ENCODE measurements at places on chromosomes 13 and 19.

DNA sequence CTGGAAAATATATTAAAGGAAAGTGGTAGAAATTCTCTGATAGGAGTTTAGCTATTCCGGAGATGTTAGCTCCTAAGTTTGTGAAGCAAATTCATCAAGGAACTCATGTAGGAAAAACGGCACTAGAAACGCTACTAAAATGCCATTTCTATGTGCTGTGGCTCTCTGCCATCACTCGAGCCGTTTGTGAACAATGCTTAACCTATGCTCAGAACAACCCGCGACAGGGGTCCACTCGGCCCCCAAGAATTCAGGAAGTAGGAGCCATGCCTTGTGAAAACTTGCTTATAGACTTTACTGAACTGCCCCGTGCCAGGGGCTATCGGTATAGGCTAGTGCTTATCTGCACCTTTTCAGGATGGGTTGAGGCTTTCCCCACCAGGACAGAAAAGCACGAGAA, 14.2 kb upstream of the SLC15A1 start:
- no peak for DNase-seq

GRCh38 chr13:32267836-32268439, 47.2 kb downstream of the ZAR1L start:
- DNase-seq, result peak; percentile 28

GRCh38 chr13:30332456-30333143, 25.2 kb upstream of the KATNAL1 start:
- DNase-seq, result no peak

GRCh38 chr13:25276748-25277147, 10.5 kb downstream of the MTMR6 start:
- DNase-seq, result peak; percentile 13

DNA sequence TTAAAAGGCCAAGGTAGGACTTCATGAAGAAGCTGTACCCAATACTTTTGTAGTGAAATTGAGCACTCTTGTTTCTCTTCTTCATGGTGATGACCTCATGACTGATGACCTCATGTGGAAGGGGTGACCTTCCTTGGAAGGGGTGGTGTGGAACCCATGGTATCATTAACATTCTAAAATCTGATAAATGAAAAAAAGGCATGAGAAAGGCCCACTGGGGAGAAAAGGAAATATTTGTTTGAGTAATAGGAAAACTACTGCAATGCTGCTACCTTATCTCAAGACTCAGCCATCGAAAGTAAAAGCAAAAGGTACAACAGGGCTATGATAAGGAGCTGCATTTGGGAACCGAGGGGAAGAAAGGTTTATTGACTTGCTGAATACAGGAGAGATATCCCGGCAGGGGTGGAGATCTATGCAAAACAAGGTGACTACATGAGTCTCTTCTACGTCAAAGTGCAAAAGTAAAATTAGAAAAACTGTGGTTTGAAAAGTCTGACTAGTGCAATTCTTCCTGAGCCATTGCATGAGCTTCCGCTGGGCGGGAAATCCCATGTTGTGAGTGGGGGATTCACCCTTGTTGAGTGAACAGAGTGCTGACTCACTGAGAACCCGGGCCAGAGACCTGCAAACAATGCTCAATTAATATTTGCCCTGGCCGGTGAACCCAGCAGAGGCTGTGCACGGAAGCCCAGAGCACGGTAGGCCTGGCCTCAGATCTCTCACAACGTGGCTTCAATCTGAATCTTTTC, 138.9 kb upstream of the RFC3 start:
- DNase-seq, result peak; percentile 84

DNA sequence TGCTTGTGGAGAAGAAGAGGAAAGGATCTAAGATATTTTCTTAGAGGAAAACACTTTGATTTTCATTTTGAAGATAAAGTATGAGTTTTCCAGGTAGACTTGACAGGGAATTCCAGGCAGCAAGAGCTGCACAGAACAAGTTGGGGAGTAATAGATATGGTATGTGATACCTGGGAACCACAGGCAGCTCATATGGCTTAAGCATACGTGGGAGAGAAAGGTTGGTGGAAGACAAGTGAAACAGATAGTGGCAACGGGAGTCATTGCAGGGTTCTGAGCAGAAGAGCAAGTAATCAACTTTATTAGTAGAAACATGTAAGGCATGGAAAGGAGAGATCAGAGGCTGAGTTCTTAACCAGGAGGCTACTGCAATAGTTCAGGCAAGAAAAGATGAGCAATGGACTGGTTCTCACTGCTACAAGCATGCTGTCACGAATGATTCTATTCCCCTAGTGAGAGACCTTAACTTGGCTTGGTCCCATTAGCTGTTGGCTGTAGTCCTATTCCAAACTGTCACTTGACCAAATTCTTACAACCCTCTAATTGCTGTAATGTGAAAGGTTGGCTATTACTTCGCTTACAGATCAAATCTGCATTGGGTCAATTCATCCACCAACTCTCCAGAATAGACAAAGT, 217.9 kb downstream of the VWA8 start:
- no peak for DNase-seq

GRCh38 chr19:40800997-40801377, 2.0 kb downstream of the EGLN2 start:
- no peak for DNase-seq

- peak; percentile 33 for DNase-seq
Measured at GRCh38 chr13:49112782-49113525, 107.2 kb upstream of the MLNR start.

DNA sequence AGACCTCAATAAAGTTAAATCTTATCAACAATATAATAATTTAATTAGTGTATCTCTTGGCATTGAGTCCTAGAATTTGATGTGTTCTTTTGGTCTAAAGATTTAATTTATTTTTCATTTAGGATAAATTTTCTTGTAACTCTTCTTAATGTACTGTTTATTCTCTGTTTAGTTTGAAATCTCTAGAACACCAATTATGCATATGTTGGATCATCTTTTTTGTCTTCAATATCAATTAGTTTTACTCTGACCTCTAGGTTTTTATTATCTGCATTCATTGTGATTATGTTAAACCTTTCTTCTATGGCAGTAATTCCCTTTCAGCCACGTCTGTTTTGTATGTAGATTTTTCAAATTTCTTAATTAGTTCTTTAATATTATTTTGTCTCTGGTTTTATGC, 93.8 kb upstream of the ARHGEF7 start:
- DNase-seq, result no peak

DNA sequence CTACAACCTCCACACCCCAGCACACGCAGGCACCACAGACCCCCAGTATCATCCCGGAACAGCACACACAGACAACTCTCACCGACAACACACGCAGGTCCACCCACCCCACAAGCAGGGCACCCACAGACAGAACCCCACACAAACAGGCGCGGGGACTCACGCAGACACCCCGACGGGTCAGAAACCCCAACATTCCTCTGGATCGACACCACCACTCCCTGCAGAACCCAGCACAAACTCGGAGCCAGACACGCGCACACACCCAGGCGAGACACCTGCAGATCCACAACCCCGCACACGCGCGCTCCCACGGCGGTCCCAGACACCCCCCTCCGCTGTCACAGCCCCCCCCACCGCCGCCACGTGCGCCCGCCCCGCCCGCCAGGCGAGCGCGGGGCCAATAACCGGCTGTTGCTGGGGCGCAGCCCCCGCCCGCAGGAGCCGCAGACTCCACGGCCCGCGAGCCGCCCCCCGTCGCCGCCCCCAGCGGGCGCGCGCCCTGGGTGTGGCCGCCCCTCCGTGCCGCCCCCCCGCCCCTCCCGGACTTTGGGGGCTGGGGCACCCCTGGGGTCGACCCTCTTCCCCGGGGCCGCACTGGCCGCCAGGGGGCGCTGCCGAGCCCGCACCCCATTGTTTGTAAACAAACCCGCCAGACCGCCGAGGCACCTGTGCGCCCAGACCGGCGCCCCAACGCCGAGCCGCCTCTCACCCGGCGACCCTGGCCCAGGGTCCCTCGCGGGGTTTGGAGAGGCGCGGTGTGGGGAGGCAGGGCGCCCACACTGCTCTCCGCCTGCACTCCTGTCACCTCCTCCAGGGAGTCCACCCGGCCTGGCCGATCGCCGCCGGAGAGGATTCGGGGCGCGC, 712 bp downstream of the BBC3 start:
- peak; percentile 36 for DNase-seq

DNA sequence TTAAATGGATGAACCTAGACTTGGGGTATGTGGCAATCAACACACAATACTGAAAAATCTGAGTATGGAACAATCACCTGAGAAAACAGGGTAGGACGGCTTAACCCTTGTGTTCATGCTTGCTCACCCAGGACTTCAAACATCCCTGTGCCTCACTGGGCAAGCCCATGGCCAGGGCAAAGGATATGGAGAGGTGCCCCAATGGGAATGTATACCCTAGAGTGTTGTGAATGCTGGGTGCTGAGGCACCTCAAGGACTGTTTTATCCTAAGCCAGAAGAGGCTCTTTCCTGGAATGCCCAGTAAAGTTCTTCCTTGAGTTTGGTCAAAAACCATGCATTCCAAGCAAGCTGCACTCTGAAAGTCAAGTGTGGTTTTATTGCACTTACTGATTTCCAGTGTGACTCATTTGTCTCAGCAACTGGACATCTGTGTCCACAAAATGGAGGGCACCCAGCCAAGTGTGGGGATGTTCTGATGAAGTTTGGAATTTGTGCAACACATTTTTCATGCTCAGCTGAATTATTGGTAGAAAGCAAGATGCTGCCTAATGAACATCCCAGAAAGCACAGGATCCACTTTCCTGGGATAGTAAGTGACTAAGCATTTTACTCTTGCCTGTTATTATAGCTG, 531.3 kb downstream of the RFC3 start:
- DNase-seq, result no peak

DNA sequence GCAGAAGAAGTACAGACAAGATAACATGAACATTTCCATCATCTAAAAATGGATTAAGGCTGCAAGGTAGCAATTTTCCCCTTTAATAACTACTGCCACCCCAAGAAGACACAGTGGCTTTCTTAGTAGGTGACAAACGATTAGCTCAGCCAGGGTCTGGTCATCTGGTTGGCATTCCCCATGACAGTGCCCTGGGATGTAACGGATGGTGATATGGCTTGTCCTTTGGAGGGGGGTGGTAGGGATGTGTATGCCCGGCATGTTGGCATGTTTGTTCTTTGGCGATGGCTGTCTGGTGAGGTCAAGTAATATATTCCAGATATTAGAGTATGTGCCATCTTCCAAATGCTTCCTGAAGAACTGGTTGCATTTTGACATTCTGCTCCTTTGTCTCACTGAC, 135.6 kb upstream of the ZNF536 start:
- no peak for DNase-seq

- no peak for DNase-seq
Measured at GRCh38 chr13:35378939-35379338, 97.5 kb downstream of the MAB21L1 start.

GRCh38 chr19:38830039-38830733, 1.4 kb downstream of the ECH1 start:
- peak; percentile 11 for DNase-seq

DNA sequence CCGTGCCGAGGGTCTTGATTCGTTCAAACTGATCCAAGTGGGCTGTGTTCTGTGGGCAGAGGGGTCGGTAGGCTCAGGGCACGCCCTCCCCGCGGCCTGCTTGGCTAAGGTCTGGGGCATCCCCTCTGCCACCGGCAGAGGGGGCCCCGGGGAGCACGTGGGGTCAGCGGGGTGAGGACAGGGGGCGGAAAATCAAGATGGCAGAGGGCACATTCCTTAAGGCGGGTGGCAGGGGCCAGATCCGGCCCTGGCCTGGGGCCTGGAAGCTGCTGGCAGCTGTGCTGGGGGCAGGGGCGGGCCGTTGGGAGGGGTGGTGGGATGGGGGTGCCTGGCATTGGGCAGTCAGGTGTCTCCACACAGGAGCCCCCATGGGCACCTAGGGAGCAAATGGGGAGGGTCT, 10.7 kb downstream of the PRKACA start:
- no peak for DNase-seq

DNA sequence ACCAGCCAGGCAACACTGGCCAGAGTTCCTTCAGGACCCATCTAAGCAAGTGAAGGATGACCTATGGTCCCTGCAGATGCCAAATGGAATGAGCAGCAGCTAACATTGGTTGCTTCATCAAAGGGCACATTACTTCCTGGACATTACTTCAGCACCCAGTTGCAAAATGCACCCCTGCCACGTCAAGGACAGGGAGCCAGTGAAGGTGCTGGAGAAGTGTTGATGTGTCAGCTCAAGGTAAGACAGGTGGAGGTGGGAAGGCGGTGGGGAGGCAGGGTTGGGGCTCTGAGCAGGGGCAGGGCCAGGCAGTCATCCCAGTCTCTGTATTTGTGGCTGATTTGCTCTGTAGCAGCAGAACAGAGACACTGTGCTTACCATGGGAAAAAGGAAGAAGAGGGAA, 14.6 kb downstream of the CSNK1A1L start:
- no peak for DNase-seq

DNA sequence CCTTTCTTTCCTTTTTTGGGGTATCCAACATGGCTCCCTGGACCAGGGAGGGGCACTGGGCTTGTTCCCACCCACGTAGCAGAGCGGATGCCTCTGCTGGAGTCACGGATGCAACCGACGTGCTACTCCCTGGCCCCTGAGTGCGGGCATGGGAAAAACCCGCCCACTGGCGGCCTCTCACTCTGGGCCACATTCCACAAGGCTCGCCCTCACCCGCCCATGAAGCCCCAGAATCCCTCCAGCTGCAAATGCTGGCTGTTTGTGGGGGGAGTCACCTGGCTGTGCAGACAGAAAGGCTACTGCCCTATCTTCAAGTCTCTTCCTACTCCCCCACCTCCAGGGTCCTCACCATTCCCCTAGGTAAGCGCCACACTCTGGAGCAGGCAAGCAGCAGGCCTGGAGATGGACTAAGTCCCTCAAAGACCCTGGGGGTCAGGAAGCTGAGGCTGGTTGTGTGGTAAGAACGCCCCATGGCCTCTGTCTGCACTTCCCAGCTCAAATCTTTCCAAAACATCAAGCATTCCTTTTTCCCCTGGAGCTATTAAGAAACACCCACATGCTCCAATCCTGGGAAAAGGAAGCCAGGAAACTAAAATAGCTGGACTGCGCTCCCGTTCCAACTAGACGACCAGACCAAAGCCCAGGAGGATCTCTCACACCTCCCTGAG, 17.9 kb upstream of the EPHX3 start:
- no peak for DNase-seq
